ENCODE measurements at places on chromosomes 3 and 15.
A peak's percentile ranks its signal among the peaks of the same experiment; 100 is the strongest.

DNA sequence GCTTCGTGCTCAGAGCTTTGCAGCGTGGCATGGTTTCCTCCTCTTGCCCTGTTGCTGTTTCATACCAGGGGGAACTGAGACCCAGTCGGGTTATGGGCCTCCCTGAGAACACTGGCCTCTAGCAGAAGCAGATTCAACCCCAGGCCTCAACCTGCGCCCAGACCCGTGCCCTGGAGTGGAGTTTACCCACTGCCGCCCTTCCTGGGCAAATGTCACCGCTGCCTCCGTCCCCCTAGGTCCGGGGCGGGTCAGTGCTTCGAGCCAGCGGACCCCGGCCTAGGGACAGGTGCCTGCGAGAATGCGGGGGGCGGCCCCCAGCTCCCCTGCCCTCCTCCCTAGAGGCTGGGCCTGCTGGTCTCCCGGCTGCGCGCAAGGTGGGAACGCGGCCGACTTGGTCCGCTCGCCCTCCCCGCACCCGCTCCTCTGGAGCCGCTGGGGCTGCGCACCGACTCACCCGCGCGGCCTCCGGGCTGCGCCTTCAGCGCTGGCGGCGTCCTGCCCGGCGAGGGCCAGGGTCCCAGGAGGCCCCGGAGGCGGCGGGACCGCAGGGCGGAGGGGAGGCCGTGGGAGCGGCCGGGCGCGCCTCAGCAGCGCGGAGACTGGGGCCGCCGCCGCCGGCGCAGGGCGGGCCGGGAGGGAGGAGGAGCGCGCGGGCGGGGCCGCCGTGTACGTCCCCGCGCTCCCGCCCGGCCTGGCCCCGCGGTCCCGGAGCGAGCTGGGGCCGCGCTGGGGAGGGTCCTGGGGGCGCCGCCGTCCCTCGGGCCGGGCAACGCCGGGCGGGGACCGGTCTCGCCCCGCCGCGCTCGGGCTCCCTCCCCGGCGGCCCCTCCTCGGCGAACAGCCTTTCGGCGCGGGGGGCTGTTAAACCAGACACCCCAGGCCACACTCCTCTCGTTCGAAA, at the start of gene PIGZ:
Gene PIGZ, minus strand, starts transcription at position 601 of the 901 bp plus-strand sequence. CDS start 16,802 bp downstream, outside the sequence.
- H3K4me3 ChIP-seq: peak within 1 kb of the TSS; percentile 79
- peak; percentile 60 for DNase-seq
- peaks cover 11% of the 10 kb centered on the region for H3K4me1 ChIP-seq
- peaks cover 11% of the 10 kb centered on the region for H3K27me3 ChIP-seq

GRCh38 chr15:79863886-79864285, 32.9 kb downstream of the MTHFS start:
- H3K4me3 ChIP-seq: no peak overlapping the region
- no peaks in the 10 kb centered on the region for H3K27me3 ChIP-seq
- H3K4me1 ChIP-seq: peaks cover 3% of the 10 kb centered on the region
- DNase-seq: no peak

DNA sequence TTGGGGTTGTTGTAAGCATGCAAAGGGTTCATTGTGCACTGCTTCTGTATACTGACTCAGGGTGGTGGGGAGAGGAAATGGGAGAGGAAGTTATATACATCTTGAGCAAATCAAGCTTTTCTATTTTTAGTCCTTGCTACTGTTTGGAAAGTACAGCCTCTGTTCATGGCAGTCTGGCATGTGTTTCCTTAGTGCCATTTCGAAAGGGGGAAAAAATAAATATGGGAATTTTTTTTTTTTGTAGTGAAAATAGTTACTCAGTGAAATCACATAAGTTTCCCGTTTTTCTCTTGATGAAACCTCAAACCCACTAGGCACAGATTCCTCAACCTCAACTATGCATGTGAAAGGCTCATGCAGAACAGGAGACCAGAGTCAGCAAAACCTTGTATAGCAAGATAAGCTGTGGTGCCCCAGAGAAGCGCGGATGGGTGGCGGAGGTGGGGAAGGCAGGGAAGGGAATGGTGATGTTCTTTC, 353.3 kb downstream of the LPP start:
- peaks cover 4% of the 10 kb centered on the region for H3K4me1 ChIP-seq
- no peak for DNase-seq
- H3K4me3 ChIP-seq: no peak overlapping the region
- no peaks in the 10 kb centered on the region for H3K27me3 ChIP-seq
- no peak overlapping the region for H3K27ac ChIP-seq

DNA sequence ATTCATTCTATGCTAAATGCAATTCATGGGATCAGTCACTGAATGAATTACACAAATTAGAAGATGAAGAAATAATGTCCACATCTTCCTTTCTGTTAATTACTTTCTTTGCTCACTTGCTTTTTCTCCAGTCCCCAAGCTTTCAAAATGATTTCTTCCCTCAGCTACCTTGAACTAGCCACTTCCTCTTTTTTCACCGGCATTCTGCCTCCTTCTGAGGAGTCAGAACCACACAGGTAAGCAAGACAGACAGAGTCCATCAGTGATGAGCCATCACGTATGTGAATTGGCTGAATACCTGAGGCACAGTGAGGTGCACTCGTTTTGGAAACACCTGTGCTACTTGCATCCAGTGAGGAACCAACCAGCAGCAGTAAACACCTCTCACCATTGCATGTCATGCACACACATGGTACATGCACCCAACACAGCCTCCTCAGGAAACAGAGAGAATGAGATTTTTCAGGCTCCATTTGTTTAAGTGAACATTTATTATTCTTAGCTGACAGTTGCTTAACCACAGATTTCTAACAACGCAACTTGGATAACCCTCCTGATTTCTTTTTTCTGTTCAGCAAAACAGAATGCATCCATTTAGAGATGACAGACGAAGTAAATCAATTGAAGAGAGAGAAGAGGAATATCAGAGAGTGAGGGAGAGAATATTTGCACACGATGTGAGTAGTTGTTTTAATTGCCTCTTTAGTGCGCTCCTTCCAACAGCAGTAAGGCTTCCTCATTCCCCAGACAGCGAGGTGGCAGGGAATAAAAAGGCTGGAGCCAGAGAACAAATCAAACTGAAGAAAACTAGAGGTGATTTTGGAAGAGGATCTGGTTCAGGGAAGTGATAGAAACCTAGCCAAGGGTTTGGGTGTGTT, 69.3 kb downstream of the ARPP21 start:
- H3K4me3 ChIP-seq: no peak overlapping the region
- no peaks in the 10 kb centered on the region for H3K27me3 ChIP-seq
- H3K27ac ChIP-seq: no peak overlapping the region
- peaks cover 2% of the 10 kb centered on the region for H3K4me1 ChIP-seq

- no peak overlapping the region for H3K27ac ChIP-seq
- no peaks in the 10 kb centered on the region for H3K4me1 ChIP-seq
- no peaks in the 10 kb centered on the region for H3K27me3 ChIP-seq
- H3K36me3 ChIP-seq: no peaks in the 10 kb centered on the region
- H3K4me3 ChIP-seq: no peak overlapping the region
Measured at GRCh38 chr15:87225436-87225835, 1031.1 kb downstream of the NTRK3 start.

DNA sequence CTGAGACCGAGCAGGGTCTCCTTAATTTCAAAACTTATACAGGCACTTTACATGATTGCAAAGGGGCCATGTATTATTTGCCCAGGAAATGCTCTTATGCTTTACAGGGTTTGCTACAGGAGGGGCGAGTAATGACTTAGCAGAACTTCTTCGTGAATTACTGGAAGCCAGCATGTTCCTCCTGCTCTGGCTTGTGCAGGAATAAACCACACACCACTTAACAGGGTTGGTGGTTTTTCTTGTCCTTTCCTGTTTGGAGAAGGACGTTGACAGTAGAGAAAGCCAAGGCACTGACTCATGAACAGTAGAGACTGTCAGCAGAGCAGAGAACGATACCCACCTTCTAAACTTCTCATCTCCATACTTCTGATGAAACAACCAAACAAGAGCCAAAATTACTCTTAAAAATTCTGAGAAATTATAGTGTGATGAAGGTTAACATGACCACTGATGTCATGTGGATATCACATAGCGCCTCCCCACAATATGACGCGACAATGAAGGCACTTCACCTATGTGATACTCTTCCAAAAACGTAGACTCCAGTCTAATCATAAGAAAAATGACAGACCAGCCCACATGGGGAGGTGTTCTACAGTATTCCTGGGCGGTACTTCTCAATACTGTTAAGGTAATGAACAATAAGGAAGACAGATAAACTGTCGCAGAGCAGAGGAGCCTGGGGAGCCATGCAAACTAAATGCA, 24.7 kb upstream of the MCTP2 start:
- H3K27me3 ChIP-seq: no peaks in the 10 kb centered on the region
- peaks cover 11% of the 10 kb centered on the region for H3K36me3 ChIP-seq
- DNase-seq: peak; percentile 81
- H3K4me1 ChIP-seq: peaks cover 34% of the 10 kb centered on the region

- no peaks in the 10 kb centered on the region for H3K4me1 ChIP-seq
- H3K27ac ChIP-seq: no peak overlapping the region
- DNase-seq: no peak
- peaks cover 9% of the 10 kb centered on the region for H3K27me3 ChIP-seq
Measured at GRCh38 chr15:32901192-32901591, 183.4 kb downstream of the GREM1 start.

- H3K36me3 ChIP-seq: no peaks in the 10 kb centered on the region
- no peaks in the 10 kb centered on the region for H3K4me1 ChIP-seq
- no peak for DNase-seq
- no peak overlapping the region for H3K27ac ChIP-seq
- H3K27me3 ChIP-seq: peaks cover 4% of the 10 kb centered on the region
Measured at GRCh38 chr15:38961456-38961855, 396.8 kb upstream of the RASGRP1 start.

GRCh38 chr3:63973406-63973805, 49.9 kb downstream of the PSMD6 start:
- peak overlapping the region; percentile 9 for H3K27ac ChIP-seq
- H3K27me3 ChIP-seq: no peaks in the 10 kb centered on the region
- H3K4me3 ChIP-seq: no peak overlapping the region
- DNase-seq: no peak

GRCh38 chr15:95698230-95698629, 632.3 kb upstream of the NR2F2 start:
- no peaks in the 10 kb centered on the region for H3K4me1 ChIP-seq
- no peaks in the 10 kb centered on the region for H3K36me3 ChIP-seq
- H3K27ac ChIP-seq: no peak overlapping the region
- no peaks in the 10 kb centered on the region for H3K27me3 ChIP-seq
- DNase-seq: no peak

- no peak for DNase-seq
- H3K27me3 ChIP-seq: no peaks in the 10 kb centered on the region
- H3K4me3 ChIP-seq: no peak overlapping the region
- H3K27ac ChIP-seq: no peak overlapping the region
Measured at GRCh38 chr3:64763980-64764379, 76.2 kb upstream of the ADAMTS9 start.

DNA sequence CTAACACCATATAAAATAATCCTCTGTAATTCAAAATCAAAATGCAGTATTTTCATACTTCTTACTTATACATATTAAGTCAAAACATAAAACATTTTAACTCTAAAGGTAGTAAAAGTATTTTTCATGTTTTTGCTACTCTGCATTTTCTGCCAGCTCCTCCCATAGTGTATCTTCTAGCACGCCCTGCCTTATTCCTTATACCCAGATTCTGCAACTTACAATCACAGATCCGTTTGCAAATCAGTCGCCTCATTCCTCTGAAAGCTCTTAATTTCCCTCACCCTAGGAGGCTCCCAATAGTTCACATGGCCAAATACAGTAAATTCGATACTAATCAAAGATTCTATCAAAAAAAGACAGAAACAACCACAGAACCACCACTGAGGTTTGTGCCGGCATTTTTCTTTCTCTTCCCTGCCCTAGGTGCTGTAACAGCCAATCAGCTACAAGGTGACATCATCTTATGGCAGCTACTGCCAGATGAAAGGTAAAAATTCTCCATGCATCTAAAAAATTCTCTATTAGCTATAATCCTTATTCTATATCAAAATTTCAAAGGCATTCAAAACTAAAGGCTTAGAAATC, 72.9 kb downstream of the CLASP2 start:
- H3K36me3 ChIP-seq: peaks cover 4% of the 10 kb centered on the region
- no peaks in the 10 kb centered on the region for H3K27me3 ChIP-seq
- H3K27ac ChIP-seq: no peak overlapping the region

GRCh38 chr15:42868683-42869082, 51.9 kb downstream of the TTBK2 start:
- H3K36me3 ChIP-seq: peaks cover 2% of the 10 kb centered on the region
- no peak overlapping the region for H3K4me3 ChIP-seq

DNA sequence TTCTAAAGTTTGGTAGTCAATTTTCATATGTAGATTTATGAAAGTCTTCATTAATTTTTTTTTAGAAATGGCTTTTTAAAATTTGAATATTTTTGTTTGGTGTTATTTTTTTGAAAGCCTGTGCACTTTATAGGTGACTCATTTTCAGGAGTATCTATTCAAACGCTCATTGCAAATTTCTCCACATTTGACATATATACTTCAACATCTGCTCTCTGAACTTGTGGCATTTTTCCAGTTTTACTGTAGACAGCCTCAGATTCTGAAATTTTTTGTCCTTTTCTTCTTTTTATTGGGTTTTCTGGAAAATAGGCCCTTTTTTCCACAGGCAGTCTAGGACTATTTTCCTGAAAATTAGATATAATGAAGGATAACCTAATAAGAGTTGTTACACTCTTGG, 396.6 kb downstream of the RBMS3 start:
- no peak overlapping the region for H3K27ac ChIP-seq
- no peaks in the 10 kb centered on the region for H3K36me3 ChIP-seq
- H3K4me1 ChIP-seq: no peaks in the 10 kb centered on the region
- H3K27me3 ChIP-seq: no peaks in the 10 kb centered on the region
- no peak for DNase-seq
- no peak overlapping the region for H3K4me3 ChIP-seq

GRCh38 chr3:119585208-119585607, 5.9 kb downstream of the ADPRH start:
- no peak for DNase-seq
- no peak overlapping the region for H3K27ac ChIP-seq
- H3K4me1 ChIP-seq: peaks cover 24% of the 10 kb centered on the region
- H3K4me3 ChIP-seq: no peak overlapping the region
- peaks cover 5% of the 10 kb centered on the region for H3K27me3 ChIP-seq

DNA sequence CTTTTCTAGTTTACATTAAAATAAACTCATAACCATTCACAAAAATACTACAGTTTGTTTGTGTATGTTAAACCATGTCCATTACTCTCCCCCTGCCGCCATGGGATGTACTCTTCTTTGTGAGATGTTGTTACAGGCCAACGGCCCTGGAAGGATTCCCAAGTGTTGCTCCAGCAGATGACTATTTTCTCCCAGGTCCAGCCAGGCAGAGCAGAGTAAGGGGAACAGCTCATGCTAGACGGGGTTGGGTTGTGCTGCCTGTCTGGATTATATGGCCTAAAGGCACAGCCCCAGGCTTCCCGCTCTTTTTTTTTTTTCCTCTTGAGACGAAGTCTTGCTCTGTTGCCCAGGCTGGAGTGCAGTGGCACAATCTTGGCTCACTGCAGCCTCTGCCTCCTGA, 24.5 kb upstream of the SLCO2A1 start:
- H3K4me1 ChIP-seq: peaks cover 3% of the 10 kb centered on the region
- no peaks in the 10 kb centered on the region for H3K27me3 ChIP-seq
- no peak overlapping the region for H3K4me3 ChIP-seq
- DNase-seq: no peak
- H3K36me3 ChIP-seq: no peaks in the 10 kb centered on the region

DNA sequence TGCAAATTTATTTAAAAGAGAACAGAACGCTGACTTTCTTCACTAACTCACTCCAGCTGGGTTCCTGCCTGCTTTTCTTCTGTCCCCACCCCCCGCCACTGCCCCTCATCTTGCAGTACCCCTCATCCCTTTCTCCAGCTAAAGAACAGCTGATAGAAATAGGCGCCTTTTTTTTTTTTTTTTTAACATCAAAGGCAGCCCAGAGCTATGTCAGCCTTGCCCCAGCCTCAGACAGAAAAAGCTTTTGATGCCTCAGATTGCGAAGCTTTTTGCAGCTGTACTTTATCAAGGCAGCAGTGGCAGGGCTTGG, 1.8 kb downstream of the CADPS start:
- DNase-seq: no peak
- H3K36me3 ChIP-seq: no peaks in the 10 kb centered on the region
- no peak overlapping the region for H3K27ac ChIP-seq
- H3K27me3 ChIP-seq: peaks cover 39% of the 10 kb centered on the region
- H3K4me3 ChIP-seq: no peak overlapping the region
